ENCODE measurements at places on chromosomes 12 and 14.

GRCh38 chr12:116916714-116917114 is 6.0 kb downstream of the FBXW8 start:
- no peak for DNase-seq

GRCh38 chr12:57846577-57847319 is at the start of gene CTDSP2:
CTDSP2 (minus strand) TSS chr12:57846729; CDS start chr12:57846435, 294 bp downstream.
- peak; percentile 86 for DNase-seq

DNA sequence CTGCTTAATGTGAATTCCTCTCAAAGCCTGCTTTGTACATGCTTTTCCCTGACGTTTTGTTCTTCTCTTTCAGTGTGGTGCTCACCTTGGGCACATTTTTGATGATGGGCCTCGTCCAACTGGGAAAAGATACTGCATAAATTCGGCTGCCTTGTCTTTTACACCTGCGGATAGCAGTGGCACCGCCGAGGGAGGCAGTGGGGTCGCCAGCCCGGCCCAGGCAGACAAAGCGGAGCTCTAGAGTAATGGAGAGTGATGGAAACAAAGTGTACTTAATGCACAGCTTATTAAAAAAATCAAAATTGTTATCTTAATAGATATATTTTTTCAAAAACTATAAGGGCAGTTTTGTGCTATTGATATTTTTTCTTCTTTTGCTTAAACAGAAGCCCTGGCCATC is 184.6 kb downstream of the MSRB3 start:
- DNase-seq, result no peak

DNA sequence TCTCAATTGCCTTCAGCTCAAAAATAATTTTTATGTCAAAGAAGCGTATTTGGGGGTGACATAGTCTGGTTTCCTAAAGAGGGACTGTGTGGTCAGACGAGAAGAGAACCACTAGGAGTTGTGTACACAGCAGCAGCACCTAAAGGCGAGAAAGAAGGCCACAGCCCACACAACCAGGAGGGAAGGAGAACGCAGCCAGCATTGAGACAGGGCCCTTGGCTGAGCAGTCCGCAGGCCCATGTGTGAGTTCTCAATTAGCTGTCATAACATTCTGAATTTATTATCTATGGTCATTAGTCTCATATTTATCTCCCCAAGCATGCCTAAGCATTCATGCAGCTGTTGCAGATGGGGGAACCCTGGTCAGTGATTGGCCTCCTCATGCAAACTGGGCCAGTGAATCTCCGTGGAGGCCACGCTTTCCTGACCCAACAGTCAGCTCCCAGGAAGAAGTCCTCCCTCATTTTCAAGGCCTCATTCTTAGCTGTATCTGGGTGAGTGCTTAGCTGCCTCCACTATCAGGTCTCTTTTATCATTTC is 81.2 kb upstream of the ATF7IP start:
- no peak for DNase-seq

DNA sequence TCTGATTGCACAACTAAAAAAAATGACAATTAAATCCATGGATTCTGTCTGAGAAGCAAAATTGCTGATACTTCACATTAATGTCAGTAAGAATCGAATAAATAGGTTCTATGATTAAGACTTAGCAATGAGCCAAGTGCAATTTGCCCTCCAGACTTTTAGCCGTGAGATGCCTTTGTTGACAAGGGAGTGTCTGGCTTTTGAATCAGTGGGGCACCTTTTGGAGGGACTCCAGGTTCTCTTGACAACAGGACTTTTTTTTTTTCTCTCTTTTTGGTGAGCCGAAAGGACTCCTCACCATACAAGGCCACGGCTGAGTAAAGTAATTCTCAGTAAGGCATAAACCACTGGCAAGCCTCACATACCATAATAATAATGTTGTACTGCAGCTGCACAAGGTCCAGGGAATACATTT is 4.7 kb upstream of the MDM1 start:
- no peak for DNase-seq
